NCI-H2029 treated with DMSO at 0.1 percent for 48 hours (cell line): ENCODE measurements at places on chromosomes 7 and 10.

DNA sequence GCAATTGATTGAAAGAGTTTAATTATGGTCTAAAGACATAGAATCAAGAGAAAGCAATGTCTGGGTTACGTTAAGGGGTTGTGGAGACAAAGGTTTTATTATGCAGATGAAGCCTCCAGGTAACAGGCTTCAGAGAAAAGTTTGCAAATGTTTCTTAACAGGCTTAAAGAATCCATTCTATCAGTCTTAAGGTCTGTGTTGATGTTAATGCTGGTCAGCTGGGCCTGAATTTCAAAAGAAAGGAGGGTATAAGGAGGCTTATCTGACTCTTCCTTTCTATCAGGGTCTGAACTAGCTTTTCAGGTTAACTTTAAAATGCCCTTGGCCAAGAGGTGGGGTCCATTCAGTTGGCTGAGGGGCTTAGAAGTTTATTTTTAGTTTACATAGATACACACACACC lies 1004.5 kb upstream of the C7orf33 start:
- no peak for DNase-seq

DNA sequence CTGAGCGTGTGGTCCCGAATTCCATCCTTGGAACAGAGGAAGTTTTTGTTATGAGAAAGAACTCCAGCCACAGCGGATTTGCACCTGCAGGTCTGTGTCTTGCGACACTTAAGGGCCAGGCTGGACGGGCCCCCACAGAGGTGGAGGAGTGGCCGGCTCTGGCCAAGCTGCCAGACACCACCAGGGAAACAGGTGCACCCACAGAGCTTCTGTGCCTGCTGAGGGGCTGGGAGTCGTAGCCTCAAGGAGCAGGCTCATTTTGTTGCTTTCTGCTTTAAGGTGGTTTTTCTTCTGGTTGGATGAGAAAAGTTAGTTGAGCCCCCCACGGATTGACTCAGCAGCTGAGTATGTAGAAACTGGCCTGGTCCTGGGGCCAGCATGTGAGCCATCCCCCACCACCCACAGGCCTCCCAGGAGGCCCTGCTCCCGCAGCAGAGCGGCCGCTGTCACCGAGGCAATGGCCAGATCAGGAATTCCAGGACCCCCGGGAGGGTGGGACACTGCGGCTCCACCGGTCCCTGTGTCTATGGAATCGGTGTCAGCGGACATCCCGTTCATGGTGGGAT lies 41.9 kb downstream of the NKX6-2 start:
- DNase-seq, result no peak

- DNase-seq, result no peak
Measured at GRCh38 chr10:49113741-49114141, 1.6 kb downstream of the VSTM4 start.

- DNase-seq, result no peak
Measured at GRCh38 chr7:107503687-107504086, 33.8 kb downstream of the GPR22 start.

DNA sequence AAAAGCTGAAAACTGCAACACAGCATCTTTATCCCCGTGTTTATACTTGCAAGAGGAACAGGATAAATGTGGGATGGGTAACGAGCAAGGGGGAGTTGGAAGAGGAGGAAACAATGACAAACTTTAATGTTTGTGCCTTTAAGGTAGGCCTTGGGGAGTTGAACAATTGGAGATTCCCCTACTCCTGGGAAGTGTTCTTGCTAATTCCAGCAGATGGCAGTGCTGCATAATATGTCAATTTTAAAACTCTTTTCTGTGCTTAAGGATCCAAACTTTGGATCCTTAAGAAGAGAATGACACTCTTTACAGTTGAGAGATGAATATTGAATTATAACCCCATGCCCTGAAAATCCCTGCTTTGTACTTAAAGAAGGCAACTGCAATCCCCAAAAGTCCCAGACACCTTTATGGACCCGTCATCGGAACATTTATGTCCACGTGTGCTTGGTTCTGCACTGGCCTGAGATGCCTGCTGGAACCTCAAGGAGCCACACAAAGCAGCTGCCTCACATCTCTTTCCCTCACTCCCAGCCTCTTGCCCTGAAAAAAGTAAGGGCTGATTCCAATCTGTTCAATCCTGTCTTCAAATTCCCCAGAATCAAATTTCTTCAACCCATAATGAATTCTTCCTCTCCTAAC lies 12.0 kb downstream of the IFIT5 start:
- DNase-seq, result no peak

GRCh38 chr10:28663576-28664368 lies 13.5 kb upstream of the BAMBI start:
- DNase-seq, result peak; percentile 53

GRCh38 chr7:147711447-147711846 lies 879.1 kb upstream of the C7orf33 start:
- no peak for DNase-seq

GRCh38 chr7:907158-907980 lies 31.0 kb downstream of the GET4 start:
- DNase-seq, result no peak

GRCh38 chr7:88141479-88141878 lies 78.4 kb downstream of the SRI start:
- DNase-seq, result no peak
